SK-MEL-5 (cell line): ENCODE measurements at places on chromosomes 7 and 10. TPM values are rescaled to one million over a fixed set of nuclear protein-coding genes. Genes with fewer than 3 reads are reported as not detected.
A peak's percentile ranks its signal among the peaks of the same experiment; 100 is the strongest.

Gene SPDYE9
- not detected in 2 replicates for total RNA-seq

Gene OR2A14
- not detected in 2 replicates for total RNA-seq

DNA sequence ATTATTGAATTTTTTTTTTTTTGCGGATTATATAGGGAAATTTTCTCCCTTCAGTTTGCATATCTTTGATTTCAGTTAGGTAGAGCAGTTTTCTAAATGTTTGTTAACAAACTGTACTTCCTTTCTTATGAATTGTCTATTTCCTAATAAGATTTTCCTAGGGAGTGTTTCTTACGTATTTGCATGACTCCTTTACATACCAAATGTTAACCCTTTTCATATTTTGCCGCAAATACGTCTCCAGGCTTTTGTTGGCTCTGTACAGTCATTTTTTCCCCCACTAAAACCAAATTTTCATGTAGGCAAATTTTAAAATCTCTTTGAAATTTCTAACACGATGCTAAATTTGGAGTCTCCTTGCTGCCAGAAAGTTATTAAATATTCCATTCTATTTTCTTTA, 1.9 kb upstream of the FRAT2 start:
- DNase-seq, result no peak

- DNase-seq, result no peak
These were observed 34.9 kb upstream of the STEAP1 start for GRCh38 chr7:90119178-90119971.

- DNase-seq, result no peak
These were observed 244.2 kb upstream of the IGFBP3 start for GRCh38 chr7:46165276-46165675.

GRCh38 chr10:124736491-124737136, 7.6 kb downstream of the FAM53B start:
- DNase-seq, result peak; percentile 60

DNA sequence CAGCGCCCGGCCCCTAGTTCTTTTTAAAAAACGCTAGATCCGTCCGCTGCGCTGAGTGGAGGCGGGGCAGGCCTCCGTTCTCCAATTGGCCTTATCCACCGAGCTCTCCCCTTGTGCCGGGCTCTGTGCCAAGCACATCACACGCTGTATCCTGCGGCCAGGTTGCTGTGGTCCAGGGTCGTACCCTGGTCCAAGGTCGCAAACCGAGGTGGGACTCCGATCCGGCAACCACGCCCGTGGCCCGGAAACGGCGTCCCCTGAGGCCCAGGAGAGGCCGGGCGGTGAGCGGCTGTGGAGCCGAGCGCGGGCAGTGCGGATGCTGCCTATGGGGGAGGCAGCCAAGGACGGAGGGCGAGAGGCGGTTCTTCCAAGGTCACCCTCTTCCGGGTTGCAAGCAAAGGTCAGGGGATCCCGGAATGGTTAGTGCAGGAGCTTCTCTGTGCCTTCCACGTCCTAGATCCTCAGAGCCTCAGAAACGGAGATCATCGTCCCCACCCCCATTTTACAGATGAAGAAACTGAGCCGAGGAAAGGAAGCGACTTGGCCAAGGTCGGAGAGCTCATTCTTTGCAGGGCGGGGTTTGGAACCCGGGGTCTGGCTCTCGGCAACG, 72.4 kb upstream of the LRRC4 start:
- no peak for DNase-seq
